ENCODE measurements at places on chromosomes 7 and 10.
A peak's percentile ranks its signal among the peaks of the same experiment; 100 is the strongest.

- DNase-seq, result no peak
These were observed 98.3 kb downstream of the KCNMA1 start for GRCh38 chr10:77539147-77539935.

DNA sequence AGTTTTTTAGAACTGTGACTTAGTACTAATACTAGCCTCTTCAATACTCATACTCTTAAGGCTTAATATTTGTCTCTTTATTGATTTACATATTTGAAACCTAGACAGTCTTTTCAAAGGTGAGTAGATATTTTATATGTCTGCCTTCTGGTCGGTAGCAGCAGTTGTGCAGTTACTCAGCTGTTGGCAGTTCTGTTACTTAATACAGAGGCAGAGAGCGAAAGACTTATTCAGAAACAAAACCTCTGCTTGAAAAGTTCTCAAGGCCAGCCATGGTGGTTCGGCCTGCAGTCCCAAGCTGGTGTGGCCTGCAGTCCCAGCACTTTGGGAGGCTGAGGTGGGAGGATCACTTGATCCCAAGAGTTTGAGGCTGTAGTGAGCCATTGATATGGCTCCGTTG is 84.2 kb downstream of the AUTS2 start:
- no peak for DNase-seq

DNA sequence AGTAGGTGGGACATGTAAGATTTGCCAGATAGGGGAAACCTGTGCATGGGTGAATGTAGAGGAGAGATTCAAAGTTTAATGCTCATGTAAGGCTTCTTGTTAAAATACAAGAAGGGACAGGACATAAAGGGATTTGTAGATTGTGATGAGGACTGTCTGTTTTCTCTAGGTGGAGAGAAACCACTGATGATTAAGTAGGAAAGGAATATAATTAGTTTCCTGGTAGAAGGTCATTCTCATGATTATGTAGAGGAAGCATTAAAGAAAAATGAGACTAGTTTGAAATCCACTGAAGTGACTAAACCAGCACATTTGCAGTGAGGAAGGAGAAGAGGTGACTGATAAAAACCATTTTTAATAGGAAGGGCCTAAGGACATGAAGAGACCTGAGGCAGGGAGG is 19.6 kb upstream of the MACC1 start:
- no peak for DNase-seq

GRCh38 chr10:31646519-31646918 is 282.1 kb downstream of the ARHGAP12 start:
- no peak for DNase-seq

- peak; percentile 59 for DNase-seq
These were observed 700 bp downstream of the SMC3 start for GRCh38 chr10:110568055-110568735.

- DNase-seq, result no peak
These were observed 21.7 kb upstream of the OR2A5 start for GRCh38 chr7:144027070-144027469.

DNA sequence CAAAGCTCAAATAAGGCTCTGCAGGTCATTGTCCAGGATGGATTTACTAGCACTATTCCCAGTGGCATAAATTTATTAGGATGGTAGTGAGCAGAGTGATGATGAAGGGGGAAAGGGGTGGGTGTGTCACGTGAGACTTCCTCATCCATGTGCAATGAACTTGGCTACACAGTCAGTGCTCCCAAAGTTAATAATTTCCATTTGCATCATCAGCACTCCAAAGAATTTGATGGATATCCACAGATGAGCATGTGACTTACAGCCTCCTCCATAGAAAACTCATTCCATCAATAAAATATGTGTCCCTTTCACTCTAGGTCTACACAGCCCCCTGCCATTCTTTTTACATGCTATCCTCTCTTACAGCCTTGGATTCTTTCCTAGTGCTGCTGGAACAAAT is 142.6 kb upstream of the PLPP4 start:
- DNase-seq, result no peak

DNA sequence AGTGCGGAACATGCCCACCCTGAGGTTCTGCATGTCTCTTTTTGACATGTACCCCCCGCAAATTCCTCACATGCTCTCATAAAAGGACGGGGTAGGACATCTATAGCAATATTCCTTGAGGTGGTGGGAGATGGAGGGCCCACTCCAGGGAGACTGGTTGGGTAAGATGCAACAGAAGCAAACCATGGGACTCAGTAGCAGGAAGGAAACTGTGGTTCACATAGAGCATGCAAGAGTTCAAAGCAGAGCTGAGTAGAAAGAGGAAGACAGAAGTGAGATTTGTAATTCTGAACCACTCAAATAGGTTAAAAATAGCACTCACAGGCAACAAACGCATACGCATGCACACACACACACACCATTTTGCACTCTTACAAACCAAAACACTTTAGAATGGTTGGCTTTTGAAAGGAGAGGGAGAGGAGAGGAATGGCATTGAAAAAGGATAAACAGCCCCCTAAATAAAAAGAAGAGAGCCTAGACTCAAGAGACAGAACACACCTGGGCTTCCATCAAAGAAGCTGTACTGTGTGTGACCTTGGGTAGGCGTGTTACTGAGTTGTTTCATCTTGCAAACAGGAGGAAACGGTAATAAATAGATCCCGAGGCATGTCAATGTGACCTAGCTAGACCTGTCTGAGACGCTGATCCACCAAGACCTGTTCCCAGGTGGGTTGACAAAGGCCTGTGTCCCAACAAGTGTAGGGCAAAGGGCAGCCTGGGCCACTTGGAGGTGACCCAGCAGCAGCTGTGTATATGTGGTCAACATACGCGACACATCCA is 77.6 kb upstream of the LRRC4 start:
- DNase-seq, result no peak

DNA sequence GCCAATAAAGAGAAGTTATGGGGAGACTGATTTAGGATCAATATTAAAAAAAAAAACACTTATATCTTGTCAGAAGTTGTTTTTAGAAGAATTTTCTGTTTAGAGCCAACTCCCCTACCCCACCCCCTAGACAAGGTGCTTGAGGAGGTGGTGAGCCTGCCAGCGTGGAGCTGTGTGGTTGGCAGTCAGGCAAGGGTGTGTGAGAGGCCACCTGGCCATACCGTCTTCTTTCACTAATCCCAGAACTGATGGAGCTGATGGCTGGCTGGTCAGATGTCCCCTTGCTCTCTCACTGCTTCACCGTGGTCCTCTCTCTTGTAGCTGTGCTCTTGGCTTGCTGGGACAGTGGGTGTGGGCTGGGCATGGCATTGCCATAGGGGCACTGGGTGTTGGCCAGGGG is 34.3 kb downstream of the NACAD start:
- no peak for DNase-seq

DNA sequence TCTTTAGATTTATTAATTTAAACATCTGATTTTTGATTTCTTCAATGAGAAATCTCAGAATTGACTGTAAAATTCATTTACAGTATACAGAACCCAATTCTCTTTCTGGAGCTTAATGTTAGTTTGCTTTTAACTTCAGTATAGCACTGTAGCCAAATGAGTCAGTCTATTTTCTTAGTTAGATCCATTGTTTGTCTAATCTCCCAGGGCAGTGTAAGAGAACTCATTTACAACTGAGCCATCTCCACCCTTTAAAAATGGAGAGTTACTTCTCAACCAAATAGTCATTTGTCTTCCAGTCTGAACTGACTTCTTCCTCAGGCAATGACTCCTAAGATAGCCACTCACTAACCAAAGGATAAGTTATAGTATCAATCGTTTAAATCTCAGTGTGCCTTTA is 3.0 kb upstream of the WNT2 start:
- no peak for DNase-seq

- no peak for DNase-seq
These were observed 98.3 kb upstream of the CABCOCO1 start for GRCh38 chr10:61564444-61564843.

DNA sequence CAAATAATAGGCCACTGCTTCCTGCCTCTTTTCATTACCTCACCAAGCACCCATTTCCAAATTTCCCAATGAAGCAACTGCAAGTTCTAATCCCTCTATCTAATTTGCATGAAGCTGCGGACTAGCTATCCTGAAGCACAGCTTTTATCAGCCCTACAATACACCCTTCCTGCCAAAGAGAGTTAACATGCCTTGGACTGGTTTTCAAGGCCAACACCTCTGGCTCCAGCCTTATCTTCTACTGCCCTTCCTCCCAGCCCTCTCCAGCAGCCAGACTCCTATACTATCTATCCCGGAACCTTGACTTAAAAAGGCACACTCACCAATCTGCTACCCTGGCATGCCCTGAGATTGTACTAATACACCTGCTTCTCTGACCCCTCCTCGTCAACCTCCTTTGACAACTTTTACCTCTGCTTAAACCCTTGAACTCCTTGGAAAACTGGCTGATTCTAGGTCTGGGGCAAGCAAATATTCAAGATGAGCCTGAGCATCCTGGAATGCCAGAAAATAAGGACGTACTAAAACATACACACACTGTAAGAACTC is 73.4 kb downstream of the SGMS1 start:
- peak; percentile 49 for DNase-seq

DNA sequence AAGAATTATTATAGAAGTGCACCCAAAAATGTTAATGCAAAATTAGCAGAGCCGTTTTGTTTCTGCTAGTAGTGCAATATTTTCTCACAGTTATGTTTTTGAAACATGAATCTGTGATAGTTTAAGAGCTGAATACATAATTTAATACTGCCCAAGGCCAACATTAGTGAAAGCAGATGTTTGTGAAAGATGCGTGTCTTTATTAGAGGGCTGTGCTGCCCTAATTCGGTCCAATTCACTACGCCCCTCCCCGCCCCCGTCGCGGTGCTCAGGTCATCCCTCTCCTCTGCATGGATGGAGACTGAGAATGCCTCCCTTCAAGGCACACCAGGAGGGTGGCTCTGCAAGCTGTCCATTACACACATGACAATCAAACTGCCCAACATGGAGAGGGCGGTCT is 172.0 kb downstream of the TEX36 start:
- DNase-seq, result no peak

DNA sequence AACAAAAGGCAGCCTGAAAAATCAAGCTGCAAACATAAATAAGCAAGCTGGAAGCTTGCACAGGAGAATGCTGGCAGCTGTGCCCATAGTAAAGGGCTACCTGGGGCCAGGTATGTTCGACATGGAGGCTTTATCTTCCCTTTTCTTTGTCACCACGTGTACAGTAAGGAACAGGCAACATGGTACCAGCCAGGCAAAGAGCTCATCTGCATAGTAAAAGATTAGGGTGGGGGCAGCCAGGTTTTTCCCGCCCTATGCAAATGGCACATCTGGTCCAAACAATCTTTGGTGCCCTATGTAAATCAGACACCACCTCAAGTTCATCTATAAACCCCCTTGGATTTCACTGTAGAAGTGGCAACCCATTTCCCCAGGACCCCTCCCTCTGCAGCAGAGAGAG is 625.1 kb downstream of the TYW1 start:
- no peak for DNase-seq

DNA sequence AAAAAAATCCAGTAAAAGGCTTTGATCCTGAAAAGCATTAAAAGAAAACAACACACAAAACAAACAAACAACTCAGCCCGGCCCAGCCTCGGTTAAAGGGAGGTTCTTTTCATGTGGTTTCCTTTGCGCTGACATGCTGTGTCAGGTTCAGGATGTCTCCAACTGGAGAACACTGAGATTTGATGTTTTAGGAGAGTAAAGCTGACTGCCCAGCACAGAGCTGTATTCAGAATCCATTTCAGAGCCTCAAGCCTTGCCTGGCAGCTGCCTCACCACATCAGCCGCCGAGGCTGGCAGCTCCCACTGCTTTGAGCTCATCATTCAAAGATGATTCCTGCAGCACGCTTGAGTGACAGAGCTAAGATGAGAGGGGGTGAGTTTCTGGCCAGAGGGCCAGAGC is 205.8 kb upstream of the LYZL1 start:
- no peak for DNase-seq

GRCh38 chr10:89744026-89744425 is 42.6 kb downstream of the KIF20B start:
- DNase-seq, result no peak

- no peak for DNase-seq
These were observed 1.3 kb upstream of the PPRC1 start for GRCh38 chr10:102131286-102132170.

- DNase-seq, result peak; percentile 93
These were observed 25.7 kb upstream of the PDCD4 start for GRCh38 chr10:110845756-110846620.

DNA sequence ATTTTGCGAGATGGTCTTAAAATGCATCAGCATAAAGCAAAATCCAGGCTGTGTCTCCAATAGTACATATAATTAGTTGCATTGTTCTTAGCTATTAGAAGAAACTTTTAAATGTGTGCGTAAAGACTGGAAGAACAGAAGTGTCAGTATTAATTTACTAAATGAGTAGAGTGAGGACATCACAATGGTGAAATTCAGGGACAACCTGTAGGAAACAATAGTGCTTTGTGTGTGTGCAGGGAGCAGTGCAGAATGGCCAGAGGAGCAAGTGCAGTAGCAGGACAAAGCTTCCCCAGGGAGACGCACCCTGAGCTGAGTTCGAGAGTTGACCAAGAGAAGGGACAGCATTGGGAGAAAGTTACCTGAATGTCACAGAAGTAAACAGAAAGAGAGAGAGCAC is 13.7 kb downstream of the ITGB8 start:
- no peak for DNase-seq

DNA sequence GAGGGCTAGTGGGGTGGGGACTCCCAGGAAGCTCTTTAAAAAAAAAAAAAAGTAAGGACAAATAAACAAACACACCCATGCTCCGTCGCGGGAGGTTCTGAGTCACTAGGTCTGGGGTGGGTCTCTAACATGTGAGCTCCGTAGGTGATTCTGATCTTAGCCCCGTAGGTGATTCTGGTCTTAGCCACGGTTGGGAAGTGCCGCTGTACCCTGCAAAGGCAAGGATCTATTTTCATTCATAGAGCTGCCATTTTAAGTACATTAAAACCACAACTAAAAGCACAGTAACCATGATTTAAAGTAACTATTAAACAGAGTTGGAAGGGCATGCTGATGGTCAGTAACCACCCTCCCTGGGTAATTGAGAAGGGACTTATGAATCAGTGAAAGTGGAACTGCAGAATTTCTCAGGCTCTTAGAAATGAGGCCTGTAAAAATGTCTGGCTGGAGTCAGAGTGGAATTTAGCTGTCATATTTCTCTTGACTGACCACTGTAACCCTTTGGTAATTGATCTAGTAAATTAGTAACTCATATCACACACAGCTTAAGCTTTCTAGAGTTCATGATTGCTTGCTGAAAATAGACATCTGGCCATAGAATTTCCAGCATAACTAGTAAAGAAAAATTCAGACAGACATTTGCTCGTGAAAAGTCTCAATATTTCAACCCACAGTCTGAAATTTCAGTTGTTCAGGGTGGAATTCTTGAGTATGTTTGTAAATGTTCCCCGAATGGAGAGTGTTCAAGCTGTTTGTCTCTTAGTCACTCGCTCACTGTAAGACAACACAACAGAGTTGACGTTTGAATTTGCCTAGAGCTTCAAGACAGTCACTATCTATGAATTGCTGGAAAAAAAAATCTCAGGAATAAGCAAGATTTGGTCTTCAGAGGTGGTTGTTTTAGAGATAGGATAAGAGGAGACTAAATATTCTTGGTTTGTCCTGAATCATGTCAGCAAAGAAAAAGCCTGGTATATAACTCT is 34.2 kb upstream of the TCF7L2 start:
- DNase-seq, result peak; percentile 80

Data from left colon (tissue), 2 donors.